ENCODE measurements at places on chromosomes 5 and 9.

GRCh38 chr9:133726401-133727276 lies 11.5 kb downstream of the SARDH start:
- peak; percentile 82 for DNase-seq

GRCh38 chr5:124446120-124446519 lies 300.3 kb downstream of the ZNF608 start:
- DNase-seq, result peak; percentile 25

DNA sequence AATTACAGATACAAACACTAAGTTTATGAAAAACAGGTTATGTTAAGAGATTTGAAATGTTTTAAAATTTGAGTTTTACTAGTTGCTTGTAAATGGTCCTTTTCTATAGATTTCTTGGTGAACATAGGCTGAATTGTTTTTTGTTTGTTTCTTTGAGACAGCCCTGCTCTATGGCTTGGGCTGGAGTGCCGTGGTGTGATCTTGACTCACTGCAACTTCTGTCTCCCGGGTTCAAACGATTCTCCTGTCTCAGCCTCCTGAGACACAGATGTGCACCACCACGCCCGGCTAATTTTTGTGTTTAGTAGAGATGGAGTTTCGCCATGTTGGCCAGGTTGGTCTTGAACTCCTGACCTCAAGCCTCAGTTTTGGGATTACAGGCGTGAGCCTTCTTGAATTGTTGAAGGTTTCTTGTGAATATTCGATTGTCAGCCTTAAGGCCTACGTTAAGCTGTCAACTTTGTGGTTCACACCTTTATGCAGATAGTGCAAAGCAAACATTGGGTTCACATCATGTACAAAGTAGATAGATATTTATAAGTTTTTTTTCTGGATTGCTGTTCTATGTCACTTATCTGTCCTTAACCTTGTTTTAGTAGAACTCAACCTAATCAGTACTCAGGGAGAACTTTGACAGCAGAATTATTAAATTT lies 26.2 kb downstream of the UHRF2 start:
- no peak for DNase-seq

DNA sequence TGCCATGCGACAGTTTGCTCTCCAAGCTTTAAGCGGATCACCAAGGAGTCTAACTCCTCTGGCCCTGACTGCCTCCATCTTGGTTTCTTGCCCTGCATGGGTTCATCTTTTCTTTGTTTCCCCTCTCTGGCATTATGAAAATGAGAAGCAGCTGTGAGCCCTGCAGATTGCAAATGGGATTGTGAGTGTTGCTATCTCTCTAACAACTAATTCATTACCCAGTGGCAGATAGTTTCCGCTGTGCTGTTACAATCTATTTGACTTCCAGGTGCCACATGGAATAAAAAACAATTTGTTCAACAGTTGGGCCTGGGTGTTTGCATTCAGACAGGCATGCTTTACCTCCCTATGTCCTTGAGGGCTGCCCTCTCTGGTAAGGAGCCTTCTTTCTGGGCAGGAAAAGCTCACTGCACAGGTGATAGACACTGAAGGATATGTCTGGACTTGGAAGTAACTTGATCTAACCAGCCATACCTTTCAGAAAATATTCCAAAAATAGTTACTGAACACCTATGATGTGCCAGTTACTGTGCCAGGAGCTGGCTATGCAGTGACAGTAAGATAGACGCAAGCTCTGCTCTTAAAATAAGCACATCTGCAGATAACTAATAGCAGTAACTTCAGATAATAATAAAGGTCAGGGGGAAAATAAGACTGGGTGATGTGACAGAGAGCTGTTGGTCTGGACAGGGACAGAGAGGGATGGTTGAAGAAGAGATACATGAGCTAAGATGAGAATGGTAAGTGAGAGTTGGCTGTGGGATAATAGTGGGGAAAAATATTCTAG lies 40.1 kb downstream of the GRIA1 start:
- DNase-seq, result no peak

DNA sequence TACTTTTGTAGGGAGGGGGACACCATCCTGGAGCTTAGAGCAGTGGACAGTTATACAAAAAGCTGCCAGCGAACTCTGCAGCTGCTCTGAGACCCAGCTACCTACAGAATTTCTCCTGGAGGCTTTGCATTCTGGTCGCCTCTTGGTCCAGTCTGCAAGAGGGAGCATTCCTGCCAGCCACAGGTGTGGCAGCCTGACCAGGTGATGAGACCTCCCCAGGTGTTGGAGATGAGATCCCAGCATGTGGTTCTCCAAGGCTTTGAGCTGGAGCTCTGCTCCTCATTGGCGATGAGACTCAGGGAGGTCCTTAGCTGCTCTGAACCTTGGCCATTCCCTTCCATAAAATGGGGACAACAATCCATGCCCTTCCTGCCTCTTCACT lies 69.3 kb downstream of the RGS3 start:
- no peak for DNase-seq

DNA sequence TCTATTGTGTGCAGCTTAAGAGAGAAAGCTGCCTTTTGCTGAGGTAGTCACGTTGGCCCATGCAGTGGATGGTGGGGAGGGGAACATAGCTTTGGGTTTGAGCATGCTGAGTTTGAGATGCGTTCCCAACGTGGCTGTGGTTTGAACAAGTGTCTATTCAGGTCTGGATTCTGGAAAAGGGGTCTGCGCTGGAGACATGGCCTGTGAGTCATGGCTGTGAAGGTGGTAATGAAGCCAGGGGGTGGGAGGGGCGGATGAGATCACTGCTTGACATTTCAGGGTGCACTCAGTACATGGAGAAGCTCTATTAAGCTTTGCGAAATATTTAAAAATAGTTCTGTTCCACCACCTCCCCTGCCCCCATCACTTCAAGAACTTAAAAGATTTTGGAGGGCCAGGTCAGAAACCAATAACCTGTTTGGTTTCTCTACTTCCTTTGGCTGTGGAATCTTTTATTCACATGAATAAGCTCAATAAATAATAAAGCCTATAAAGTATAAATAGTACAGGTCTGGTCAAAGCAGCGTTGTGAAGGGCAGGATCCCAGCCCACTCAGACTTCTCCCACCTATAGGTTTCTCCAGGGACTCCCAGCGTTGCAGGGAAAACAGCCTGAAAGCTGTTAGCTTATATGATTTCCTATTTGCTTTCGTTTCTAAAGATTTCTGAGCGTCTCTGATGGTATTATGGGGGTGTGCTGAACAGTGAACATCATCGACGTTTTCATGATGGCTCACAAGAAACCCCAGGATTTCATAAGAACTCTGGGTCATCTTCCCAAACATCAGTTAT lies 189.9 kb downstream of the NSG2 start:
- DNase-seq, result no peak
